Calu3 (cell line): ENCODE measurements at places on chromosomes 16 and 17. TPM values are rescaled to one million over a fixed set of nuclear protein-coding genes. Genes with fewer than 3 reads are reported as not detected.

GRCh38 chr17:36825113-36825512, 112.2 kb upstream of the LHX1 start:
- peaks cover 95% of the 10 kb centered on the region for H3K27me3 ChIP-seq
- no peaks in the 10 kb centered on the region for H3K4me1 ChIP-seq

DNA sequence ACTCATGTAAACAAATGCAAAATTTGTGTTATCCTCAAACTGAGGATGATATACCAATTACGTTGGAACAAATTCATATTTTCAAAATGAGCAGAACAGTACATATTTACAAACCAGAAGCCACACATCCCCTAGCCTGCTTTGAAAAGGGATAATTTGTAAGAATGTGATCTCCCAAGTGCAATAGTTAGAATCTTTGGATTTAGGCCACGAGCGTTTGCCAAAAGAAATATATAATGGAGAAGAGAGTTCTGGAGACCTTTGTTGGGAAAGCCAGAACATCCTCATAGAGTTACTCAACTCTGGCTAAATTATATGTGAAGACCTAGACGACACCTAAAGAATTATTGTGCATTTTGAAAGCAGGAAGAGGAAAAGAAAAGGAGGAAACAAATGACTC, 449.3 kb downstream of the KCNJ2 start:
- peaks cover 8% of the 10 kb centered on the region for H3K27me3 ChIP-seq
- no peaks in the 10 kb centered on the region for H3K4me1 ChIP-seq
- no peaks in the 10 kb centered on the region for H3K36me3 ChIP-seq
- DNase-seq, result no peak
- no peak overlapping the region for H3K27ac ChIP-seq

DNA sequence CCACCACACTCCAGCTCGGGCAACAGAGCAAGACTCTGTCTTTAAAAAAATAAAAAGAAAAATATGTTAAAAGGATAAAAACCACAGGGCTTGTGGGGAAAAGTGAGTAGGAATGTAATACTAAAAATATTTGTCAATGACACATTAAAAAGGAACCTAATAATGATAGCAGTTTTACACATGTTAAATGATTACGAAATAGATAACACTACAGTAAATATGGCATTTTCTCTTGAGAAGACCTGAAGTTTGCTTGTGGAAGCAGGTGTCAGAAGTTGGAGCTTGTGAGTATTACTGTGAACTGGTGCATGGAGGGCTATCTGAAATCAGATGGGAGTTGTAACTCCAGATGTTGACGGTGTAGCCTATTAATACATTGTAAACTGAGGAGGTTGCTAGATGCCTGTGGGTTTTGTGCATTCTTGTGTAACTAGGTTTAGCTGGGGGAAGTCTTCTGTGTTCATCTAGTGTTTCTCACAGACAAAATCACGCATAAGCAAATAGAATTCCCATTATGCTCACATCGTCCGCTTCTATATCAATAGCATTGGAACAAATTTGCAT, 44.2 kb upstream of the CLEC18A start:
- H3K4me1 ChIP-seq, result no peaks in the 10 kb centered on the region
- H3K27me3 ChIP-seq, result no peaks in the 10 kb centered on the region
- H3K4me3 ChIP-seq, result no peak overlapping the region
- no peaks in the 10 kb centered on the region for H3K36me3 ChIP-seq
- H3K27ac ChIP-seq, result no peak overlapping the region
- no peak for DNase-seq

DNA sequence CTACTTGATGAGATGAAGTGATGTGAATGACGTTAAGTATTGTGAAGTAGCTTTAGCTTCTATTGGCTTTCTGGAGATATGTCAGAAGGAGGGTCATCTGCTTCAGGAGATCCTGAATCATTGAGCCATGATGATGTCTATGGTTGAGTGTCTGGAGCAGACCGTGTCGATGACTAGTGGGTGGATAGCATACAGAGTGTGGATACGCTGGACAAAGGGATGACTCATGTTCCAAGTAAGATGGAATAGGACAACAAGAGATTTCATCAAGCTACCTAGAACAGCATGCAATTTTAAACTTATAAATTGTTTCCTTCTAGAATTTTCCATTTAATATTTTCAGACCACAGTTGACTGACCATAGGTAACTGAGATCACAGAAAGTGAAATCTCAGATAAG, 116.1 kb upstream of the RBBP6 start:
- H3K27ac ChIP-seq, result no peak overlapping the region
- DNase-seq, result no peak
- no peaks in the 10 kb centered on the region for H3K36me3 ChIP-seq
- no peaks in the 10 kb centered on the region for H3K4me1 ChIP-seq

- H3K27me3 ChIP-seq, result peaks cover 49% of the 10 kb centered on the region
- H3K4me3 ChIP-seq, result no peak overlapping the region
- H3K27ac ChIP-seq, result no peak overlapping the region
- no peaks in the 10 kb centered on the region for H3K4me1 ChIP-seq
- no peak for DNase-seq
These were observed 149.7 kb downstream of the HAPSTR1 start for GRCh38 chr16:9241177-9241576.

DNA sequence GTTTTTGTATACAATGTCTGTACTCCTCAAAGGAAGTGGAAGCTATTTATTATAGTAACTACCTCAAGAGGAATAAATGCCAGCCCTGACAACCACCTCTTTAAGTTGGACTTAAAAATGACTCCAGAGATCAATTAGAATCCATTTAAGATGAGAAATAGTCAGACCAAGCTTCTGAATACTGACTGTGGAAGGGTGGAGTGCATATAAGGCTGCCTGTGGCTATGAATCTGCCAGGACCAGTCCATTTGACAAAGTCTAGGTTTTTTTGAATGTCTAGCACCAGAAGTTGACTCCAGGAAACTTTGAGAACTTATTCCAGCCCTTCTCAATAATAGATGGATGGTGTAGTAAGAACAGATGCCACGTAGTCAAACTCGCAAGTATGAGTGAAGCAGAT, 15.0 kb downstream of the OGFOD1 start:
- DNase-seq, result no peak
- H3K4me3 ChIP-seq, result no peak overlapping the region
- H3K27ac ChIP-seq, result no peak overlapping the region
- H3K4me1 ChIP-seq, result peaks cover 7% of the 10 kb centered on the region
- H3K36me3 ChIP-seq, result peaks cover 52% of the 10 kb centered on the region
- no peaks in the 10 kb centered on the region for H3K27me3 ChIP-seq

- H3K27me3 ChIP-seq, result peaks cover 29% of the 10 kb centered on the region
- H3K4me3 ChIP-seq, result no peak overlapping the region
- no peak overlapping the region for H3K27ac ChIP-seq
- no peaks in the 10 kb centered on the region for H3K4me1 ChIP-seq
- no peaks in the 10 kb centered on the region for H3K36me3 ChIP-seq
- DNase-seq, result no peak
These were observed 10.9 kb upstream of the GINS2 start for GRCh38 chr16:85699628-85700027.

DNA sequence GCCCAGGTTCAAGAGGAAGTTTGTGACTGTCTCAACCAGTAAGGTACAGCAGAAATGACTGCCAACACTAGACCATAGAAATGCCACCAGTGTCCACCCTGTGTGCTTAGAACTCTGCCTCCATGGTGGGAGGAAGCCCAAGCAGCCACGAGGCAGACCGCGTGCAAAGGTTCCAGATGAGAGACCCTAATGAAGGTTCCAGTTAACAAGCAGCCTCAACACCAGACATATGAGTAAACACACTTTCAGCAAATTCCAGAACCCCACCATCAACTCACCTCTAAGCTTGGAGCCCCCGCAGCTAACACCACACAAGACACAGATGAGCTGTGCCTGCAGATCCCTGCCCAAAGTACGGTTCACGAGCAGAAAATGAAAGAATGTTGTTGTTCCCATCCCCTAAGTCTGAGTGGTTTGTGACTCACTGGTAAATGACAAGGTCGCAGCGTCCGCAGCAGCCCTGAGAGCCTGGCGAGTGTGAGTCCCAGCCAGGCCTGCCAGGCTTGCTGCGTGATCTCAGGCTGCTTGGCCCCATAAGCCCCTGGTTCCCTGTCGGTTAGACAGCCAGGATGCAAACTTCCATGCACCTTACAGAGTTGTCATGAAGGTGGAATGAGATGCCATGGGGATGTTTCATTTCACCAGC, 193.7 kb downstream of the C16orf95 start:
- no peak for DNase-seq
- H3K4me1 ChIP-seq, result no peaks in the 10 kb centered on the region
- H3K27ac ChIP-seq, result no peak overlapping the region
- H3K36me3 ChIP-seq, result no peaks in the 10 kb centered on the region
- H3K27me3 ChIP-seq, result peaks cover 43% of the 10 kb centered on the region

- H3K36me3 ChIP-seq, result no peaks in the 10 kb centered on the region
- H3K4me1 ChIP-seq, result no peaks in the 10 kb centered on the region
- peaks cover 100% of the 10 kb centered on the region for H3K27me3 ChIP-seq
- DNase-seq, result no peak
These were observed 22.6 kb downstream of the TPSD1 start for GRCh38 chr16:1278477-1278876.

GRCh38 chr17:47687748-47688147, 6.2 kb upstream of the TBKBP1 start:
- H3K27ac ChIP-seq, result no peak overlapping the region
- DNase-seq, result no peak
- H3K27me3 ChIP-seq, result peaks cover 9% of the 10 kb centered on the region
- peaks cover 7% of the 10 kb centered on the region for H3K4me1 ChIP-seq

GRCh38 chr17:78798695-78799559, 16.9 kb upstream of the CYTH1 start:
- no peak overlapping the region for H3K4me3 ChIP-seq
- no peak for DNase-seq
- peaks cover 8% of the 10 kb centered on the region for H3K4me1 ChIP-seq
- H3K27me3 ChIP-seq, result no peaks in the 10 kb centered on the region

DNA sequence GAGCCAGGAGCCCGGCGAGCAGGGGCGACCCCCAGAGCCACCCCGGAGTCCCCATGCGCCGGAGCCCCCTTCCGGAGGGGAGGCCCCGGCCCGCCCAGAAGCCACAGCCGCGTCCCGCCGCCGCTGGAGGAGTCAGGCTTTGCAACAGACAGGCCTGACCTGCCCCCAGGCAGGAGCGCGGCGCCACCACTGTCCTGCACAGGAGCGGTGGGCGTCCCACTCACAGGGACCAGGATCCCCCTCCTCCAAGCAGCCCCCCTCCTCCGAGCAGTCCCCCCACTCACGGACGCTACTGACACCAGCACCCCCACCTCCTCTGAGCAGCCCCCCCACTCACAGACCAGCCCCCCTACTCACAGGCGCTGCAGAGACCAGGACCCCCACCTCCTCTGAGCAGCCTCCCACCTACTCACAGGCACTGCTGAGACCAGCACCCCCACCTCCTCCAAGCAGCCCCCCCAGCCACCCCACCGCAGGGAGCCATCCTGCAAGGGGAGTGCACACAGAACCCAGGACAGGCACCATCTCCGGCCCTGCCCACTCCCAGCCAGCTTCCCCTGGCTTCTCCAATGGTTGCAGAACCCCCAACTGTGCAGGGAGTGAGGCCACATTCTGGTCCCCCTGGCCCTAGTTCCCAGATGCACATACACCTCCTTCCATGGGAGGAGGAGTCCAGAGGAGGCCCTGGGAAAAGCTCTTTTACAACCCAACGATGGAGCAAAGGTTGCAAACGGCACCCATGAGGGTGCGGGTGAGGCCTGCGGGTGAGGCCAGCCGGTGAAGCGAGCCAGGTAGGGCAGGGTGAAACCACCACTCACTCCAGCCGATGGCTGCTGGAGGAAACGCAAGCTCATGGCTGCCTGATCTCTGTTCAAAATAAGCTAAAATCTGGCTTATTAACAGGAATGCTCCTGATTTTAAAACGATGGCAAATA, 69.9 kb downstream of the ABR start:
- no peaks in the 10 kb centered on the region for H3K27me3 ChIP-seq
- peaks cover 60% of the 10 kb centered on the region for H3K36me3 ChIP-seq
- H3K4me1 ChIP-seq, result peaks cover 34% of the 10 kb centered on the region
- H3K27ac ChIP-seq, result peak overlapping the region; percentile 98

GRCh38 chr17:80829166-80829813, 162.4 kb upstream of the CHMP6 start:
- H3K36me3 ChIP-seq, result peaks cover 23% of the 10 kb centered on the region
- no peak for DNase-seq
- H3K4me3 ChIP-seq, result no peak overlapping the region
- H3K27me3 ChIP-seq, result no peaks in the 10 kb centered on the region
- H3K4me1 ChIP-seq, result peaks cover 20% of the 10 kb centered on the region

DNA sequence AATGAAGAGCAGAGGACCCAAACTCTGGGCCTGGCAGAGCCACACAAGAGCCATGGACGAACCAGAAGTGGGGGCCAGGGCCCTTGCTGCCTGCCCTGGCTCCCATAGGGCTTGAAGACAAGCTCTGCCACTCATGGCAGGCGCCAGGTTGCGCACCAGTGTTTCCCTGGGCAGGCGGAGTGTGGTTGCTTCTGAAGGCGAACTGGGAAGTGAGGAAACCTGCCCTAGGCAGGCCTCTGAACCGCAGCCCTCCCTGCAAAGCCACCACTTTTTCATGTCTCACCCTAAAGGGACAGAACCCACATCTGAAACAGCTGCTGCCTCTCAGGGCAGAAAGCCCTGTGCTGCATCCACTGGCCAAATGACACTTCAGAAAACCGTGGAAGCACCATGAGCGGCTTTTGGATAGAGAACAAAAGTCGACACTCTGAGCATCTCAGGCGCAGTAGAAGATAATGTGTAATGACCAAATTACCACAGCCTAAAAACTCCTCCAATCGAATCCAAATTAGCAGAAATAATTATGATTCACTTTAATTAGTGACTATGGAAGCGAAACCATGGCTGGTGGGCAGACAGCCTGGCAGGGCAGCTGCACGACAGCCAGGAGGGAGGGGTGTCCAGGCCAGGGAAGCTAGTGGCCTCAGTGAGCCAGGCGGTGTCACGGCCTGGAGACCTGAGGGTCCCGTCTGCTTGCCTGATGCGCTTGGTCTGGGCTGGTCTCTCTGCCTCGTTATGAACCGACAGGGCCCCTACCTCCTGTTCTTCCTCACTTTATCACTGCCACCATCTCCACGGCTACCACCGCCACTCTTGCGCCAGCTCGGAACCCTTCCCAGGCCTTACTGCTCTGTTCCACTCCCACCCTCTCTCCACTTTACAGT, 59.1 kb downstream of the PRMT7 start:
- H3K36me3 ChIP-seq, result peaks cover 10% of the 10 kb centered on the region
- DNase-seq, result no peak
- no peak overlapping the region for H3K4me3 ChIP-seq
- no peaks in the 10 kb centered on the region for H3K4me1 ChIP-seq
- peaks cover 74% of the 10 kb centered on the region for H3K27me3 ChIP-seq

DNA sequence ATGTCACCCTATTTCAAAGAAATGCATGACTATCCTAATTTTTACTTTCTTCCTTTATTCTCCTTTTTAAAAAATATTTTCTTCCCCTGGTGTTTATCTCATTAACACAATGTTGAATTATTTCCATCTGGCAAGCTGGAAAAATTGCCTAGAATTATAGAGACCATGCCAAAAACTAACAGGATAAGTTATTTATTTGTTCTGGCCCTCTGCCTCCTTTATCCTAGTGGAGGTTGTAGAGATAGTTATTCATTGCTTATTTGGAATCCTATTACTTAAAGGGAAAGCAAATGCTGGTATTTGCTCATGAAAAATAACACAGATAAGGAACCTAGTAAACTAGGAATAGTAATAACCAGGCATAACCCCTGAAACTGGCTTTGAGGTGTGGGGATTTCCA, 684.9 kb upstream of the KIF2B start:
- no peak overlapping the region for H3K27ac ChIP-seq
- H3K27me3 ChIP-seq, result no peaks in the 10 kb centered on the region
- no peaks in the 10 kb centered on the region for H3K36me3 ChIP-seq
- H3K4me3 ChIP-seq, result no peak overlapping the region
- no peak for DNase-seq
- H3K4me1 ChIP-seq, result no peaks in the 10 kb centered on the region

- H3K27ac ChIP-seq, result no peak overlapping the region
- peaks cover 22% of the 10 kb centered on the region for H3K36me3 ChIP-seq
These were observed 1.2 kb upstream of the ZNF652 start for GRCh38 chr17:49363251-49363650.

OTOP2 gene
- total RNA-seq, result not detected in 2 replicates

KRT33B gene
- not detected in 2 replicates for total RNA-seq

UMOD gene
- not detected in 2 replicates for total RNA-seq

SALL1 gene
- not detected in 2 replicates for total RNA-seq

HNF1B gene
- total RNA-seq, result 127 and 130 TPM in 2 replicates

RHBDL1 gene
- 2.4 and 2.6 TPM in 2 replicates for total RNA-seq

CCDC154 gene
- total RNA-seq, result 3.2 and 6.1 TPM in 2 replicates
